ENCODE measurements at places on chromosomes 12 and 14.
A peak's percentile ranks its signal among the peaks of the same experiment; 100 is the strongest.

DNA sequence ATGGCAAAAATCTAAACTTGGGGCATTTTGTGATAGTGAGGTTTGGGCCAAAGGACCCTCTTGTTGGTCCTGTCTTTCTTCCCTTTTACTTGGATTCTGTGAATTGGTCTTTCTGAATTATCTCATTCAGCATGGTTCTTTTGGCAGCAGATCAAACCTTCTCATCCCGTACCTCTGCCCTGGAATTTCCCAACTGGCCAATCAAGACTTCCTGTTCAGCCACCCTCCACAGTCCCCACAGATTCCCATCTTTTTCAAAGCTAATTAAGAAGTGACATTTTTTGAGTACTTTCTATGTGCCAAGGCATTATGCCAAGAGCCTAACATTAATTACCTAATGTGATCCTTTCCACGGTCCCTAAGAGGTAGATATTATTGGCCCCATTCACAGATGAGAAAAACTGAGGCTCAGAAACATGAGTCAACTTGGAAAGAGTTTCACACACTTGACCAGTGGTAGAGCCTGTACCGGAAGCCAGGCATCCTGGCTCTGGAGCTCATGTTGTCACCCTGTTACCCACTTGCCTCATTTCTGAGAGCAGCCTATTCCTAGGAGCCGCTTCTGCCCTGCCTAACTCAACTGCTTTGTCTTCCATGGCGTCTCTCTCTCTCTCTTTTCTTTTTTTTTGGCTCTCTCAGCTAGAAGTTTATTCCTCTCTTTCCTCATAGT lies 135.9 kb downstream of the C12orf75 start:
- no peak for DNase-seq

DNA sequence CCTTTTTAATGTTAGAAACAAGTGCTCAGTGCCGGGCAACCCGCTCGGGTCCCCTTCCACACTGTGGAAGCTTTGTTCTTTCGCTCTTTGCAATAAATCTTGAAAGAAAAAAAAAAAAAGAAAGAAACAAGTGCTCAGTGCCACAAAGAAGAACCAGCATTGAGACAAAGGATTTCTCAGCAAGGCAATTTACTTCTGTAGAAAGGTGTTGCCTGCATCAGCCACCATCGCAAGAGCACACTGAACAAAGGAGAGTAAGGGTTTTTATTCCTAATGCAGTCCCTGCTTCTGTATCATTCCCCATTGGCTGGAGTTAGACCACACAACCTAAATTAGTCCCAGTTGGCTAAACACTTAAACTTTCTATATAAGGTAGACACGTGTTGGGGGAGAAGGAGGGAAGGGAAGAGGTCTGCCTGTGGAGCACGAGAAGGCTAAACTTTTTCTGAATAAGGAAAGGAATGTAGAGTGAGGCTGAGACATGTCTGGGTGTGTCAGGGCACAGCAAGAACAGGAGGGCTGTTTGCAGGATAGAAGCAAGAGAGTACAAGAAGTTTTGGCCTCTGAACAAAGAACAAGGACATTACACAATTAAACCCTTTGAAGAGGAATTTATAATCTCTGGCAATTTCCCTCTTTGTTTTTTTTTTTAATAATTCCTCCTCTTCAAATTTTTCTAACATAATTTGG lies 21.4 kb downstream of the KLRF2 start:
- DNase-seq = no peak

DNA sequence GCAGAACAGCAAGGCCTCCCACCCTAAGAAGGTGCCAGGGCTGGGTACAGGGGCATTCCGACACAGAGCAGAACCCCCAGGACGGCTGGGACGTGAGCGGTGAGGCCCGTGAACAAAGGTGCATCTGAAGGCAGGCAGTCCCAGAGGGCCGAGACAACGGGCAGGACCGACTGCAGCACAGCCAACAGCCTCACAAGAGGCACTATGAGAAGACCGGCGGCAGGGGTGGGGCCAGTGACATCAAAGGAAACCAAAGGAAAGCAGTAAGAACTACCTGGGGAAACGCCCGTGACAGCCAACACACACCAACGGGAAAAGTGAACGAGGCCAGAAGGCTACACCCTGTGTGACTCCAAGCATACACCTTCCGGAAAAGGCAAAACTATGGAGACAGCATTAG lies 9.1 kb downstream of the BTBD6 start:
- DNase-seq = no peak

GRCh38 chr12:76030341-76031080 lies 1.1 kb downstream of the PHLDA1 start:
- DNase-seq = peak; percentile 58

- DNase-seq = no peak
Observed at GRCh38 chr12:89160716-89161123, 191.6 kb downstream of the DUSP6 start.

DNA sequence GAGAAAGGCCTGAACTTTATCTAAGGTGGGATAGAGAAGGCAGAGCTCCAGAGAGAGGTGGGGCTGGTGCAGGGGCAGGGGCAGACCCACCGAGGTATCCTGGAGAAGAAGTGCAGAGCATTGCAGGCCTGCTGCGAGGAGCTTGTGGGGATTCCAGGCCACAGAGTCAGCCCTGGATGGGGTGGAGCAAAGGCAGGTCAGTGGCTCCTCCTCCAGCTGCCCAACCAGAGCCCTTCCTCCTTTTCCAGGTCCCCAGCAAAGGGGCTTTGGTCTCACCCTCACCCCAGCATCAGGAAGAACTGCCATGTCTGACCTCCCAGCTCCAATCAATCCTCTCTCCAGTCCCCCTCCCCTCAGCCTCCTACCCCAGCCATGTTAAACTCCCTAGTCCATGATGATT lies 19.8 kb upstream of the ZNF740 start:
- no peak for DNase-seq

DNA sequence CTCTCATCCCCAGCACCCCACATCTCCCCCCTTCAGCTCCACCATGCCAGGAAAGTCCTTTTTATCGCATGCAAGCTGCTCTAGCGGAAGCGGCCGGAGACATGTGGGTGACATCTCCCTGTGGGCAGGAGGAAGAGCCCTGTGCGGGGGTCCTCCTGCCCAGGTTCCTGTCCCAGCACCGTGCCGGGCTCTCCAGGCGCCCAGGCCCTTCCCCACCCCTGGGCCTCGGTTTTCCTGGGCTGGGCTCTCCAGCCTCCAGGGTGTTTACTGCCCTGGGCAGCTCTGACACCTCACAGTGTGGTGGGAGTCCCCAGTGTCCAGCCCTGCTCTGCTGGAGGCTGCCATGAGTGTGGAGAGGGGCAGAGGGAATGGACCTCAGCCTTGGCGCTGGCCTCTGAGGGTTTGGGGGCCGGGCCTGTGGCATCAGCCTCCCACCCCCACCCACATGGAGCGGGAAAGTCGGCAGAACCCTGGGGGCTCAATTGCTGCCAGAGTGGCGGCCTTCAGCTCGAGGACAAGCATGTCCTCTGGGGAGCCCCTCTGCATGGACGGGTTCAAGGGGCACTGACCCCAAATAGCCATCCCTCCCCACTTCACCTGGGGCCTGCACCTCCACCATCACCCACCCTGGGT lies 16.9 kb downstream of the ASPG start:
- peak; percentile 40 for DNase-seq

DNA sequence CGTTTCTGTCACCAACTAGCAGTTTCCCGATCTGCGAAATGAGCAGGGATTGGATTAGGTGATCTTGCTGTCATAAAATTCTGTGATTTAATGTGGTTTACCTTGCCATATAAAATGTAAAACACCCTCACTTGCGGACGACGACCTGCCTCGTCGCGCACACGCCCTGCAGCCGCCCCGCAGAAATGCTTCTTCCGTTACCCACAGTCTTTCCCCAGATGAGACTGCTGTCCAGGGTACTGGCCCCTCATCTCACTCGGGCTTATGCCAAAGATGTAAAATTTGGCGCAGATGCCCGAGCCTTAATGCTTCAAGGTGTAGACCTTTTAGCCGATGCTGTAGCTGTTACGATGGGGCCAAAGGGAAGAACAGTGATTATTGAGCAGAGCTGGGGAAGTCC lies 17.7 kb upstream of the FOXJ2 start:
- no peak for DNase-seq

DNA sequence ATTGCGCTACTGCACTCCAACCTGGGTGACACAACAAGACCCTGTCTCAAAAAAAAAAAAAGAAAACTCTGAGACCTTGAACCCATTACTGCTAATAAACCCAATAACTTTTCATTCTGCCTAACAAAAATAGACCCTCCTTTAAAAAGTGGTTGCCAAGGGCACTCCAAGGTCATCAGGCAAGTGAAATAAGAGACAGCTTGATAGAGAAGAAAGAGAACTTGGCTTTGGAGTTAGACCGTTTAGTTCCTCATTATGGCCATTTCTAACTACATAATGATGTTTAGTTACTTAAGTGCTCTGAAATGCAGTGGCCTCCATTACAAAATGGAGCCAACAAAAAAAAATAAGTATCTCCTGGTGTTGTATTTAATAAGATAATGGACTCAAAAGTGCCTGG lies 55.9 kb downstream of the PHLDA1 start:
- DNase-seq = no peak

GRCh38 chr12:125889742-125890141 lies 824.5 kb downstream of the AACS start:
- no peak for DNase-seq

- no peak for DNase-seq
Observed at GRCh38 chr12:119122751-119123150, 56.0 kb upstream of the HSPB8 start.

- no peak for DNase-seq
Observed at GRCh38 chr12:132021031-132021871, 71.5 kb downstream of the EP400 start.

- no peak for DNase-seq
Observed at GRCh38 chr14:80923368-80923767, 18.2 kb downstream of the CEP128 start.

DNA sequence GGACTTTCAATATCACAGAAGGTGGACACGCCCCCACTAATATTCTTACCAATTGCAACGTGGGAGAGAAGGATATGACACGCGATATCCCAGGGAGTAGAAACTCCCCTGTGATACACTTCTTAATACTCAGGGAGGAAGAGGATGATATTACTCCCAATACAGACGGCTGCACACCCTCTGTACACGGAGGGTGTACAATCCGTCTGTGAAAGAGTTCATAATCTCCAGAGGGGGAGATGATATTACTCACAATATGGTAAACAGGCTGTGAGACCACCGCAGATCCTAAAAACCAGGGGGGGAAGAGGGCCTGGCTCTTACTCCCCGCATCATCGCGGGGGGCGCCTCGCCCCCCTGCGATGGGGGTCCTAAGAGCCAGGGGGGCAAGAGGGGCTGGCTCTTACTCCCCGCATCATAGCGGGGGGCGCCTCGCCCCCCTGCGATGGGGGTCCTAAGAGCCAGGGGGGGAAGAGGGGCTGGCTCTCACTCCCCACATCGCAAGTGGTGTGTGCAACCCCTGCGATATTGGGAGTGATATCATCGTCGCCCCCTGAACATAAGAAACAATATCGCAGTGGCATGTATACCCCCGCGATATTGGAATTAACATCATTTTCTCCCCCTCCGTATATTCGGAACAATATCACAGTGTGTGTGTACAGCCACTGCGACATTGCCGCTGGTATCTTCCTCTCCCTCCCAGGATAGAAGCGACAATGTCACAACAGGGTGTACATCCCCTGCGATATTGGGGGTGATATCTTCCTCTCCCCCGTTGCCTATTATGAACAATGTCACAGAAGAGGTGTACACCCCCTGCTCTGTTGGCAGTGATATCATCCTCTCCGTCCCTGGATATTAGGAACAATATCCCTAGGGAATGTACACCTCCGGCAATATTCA lies 8.9 kb upstream of the CLEC6A start:
- no peak for DNase-seq

- no peak for DNase-seq
Observed at GRCh38 chr14:64954491-64955240, 12.1 kb upstream of the GPX2 start.

DNA sequence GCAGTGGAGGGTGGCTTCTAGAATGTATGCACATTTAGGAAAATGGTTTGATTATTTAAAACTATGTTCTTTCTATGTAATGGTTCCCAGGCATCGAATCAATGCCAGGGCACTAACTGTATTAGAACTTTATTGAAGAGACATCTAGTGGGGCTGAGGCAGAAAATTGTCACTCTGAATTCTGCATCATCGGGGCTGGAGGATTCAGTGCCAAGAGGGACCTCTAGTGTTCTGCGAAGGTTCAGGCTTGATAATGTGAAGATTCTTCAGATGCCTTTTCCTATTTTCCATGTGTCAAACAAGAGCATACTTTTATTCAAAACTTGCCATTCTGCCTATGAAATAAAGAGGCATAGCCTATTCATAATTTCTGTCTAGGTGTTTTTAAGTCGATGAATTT lies 146.3 kb downstream of the CAND1 start:
- peak; percentile 52 for DNase-seq

- no peak for DNase-seq
Observed at GRCh38 chr12:12032260-12032791, 38.4 kb upstream of the BCL2L14 start.

DNA sequence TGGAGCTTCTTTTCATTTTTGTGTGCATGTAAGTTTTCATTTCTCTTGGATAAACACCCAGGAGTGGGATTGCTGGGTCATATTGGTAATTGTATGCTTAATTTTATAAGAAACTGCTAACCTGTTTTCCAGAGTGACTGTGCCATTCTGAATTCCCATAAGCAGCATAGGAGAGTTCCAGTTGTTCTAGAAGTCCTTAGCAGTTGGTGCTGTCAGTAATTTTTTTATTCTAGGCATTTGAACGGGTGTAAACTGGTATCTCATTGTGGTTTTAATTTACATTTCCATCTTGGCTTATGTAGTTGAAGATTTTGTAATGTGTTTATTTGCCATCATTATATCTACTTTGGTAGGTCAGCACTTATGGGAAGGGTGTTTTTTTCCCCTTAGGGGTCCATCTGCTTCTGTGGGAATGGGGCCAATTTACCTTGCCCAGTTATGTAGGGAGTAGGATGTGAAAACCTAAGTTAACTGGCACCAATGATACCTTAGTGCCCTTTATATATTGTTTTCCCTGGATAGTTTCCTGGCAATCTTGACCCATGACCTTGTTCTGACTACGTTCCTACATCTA lies 202.9 kb downstream of the AKAP6 start:
- DNase-seq = no peak

DNA sequence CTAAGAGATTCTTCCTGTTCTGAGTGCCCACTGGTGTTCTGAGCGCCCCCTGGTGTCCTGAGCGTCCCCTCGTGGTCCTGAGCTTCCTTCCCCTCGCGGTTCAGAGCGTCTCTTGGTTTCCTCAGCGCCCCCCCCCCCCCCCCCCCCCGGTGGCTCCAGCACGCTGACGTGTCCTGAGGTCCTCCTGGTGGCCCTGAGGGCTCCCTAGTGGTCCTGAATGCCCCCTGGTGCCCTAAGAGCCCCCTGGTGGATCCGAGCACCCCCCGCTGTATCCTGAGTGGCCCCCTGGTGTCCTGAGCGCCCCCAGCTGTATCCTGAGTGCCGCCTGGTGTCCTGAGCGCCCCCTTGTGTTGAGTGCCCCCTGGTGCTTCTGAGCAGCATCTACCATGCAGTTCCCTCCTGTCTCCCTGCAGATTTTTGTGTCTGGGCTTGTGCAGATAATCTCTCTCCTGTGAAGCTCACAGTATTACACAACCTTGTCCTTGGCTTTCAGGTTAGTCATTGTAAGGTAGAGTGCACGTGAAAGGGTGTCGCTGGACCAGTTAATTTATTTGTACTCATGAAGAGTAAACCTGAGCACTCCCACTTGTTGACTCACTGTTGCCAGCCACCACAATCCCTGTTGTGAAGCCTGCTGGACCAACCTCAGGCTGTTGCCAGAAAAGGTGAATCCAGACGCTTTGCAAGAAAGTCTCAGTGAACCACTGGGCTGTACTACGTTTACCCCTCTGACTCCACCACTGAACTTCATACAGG lies 1168.4 kb downstream of the TMEM121 start:
- no peak for DNase-seq

GRCh38 chr14:53174918-53175317 lies 21.8 kb upstream of the DDHD1 start:
- no peak for DNase-seq

GRCh38 chr12:76260390-76260748 lies 87.8 kb downstream of the BBS10 start:
- no peak for DNase-seq

All from right lobe of liver (tissue), 6 donors.